ENCODE measurements at places on chromosomes 2 and 18. TPM values are rescaled to one million over a fixed set of nuclear protein-coding genes. Genes with fewer than 3 reads are reported as not detected.

Gene VWC2L
- not detected for total RNA-seq

Gene FKBP1B
- total RNA-seq, result 22.8 TPM

Gene ICA1L
- 1.8 TPM for total RNA-seq

Gene PCARE
- total RNA-seq, result not detected

GRCh38 chr2:160227293-160227915, 27.3 kb upstream of the ITGB6 start:
- DNase-seq, result no peak

- no peak for DNase-seq
Measured at GRCh38 chr2:72973566-72974435, 56.5 kb downstream of the EMX1 start.

- no peak for DNase-seq
Measured at GRCh38 chr18:21714474-21714873, 9.9 kb upstream of the ABHD3 start.

GRCh38 chr2:241562269-241562891, 3.8 kb downstream of the BOK start:
- no peak for DNase-seq

DNA sequence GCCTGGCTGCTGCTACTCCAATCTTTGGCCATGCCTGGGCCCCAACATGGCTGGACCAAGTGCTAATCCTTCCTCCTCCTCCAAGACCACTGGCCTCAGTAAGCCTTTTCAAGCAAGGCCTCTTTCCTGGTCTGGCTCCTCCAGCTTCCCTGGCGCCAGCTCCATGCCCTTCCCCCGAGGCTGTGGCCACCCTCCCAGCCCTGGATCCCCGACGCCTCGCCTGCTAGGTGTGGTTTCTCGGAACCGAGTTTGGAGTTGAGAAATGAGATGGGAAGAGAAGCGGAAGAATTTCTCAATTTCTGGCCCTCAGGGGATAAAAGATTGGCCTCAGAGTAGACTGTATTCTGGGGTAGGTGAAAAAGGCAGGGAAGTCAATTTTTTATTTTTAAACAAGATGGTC, 46.4 kb downstream of the ADCY3 start:
- no peak for DNase-seq

- no peak for DNase-seq
Measured at GRCh38 chr2:42999856-43000241, 207.5 kb upstream of the HAAO start.

DNA sequence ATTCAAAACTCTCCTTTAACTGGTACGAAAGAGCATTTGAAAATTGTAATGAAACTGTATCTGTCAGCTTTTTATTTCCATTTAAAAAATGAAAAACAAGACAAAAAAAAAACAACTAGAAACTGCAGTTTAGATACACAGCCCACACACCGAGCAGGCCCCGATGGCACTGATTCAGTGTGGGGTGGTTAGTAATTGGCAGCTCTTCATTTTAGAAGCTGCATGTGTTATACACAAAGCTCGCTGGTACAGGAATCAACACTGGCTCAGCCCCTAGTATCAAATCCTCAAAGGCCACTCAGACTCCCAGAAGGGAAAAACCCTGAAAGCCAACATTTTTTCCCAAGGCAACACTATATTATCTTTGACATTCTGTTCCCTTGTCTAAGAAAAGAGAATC, 30.5 kb upstream of the RMDN2 start:
- DNase-seq, result no peak

- DNase-seq, result no peak
Measured at GRCh38 chr2:166653185-166653813, 159.2 kb upstream of the SCN7A start.

Gene OSBPL6
- 5.4 TPM for total RNA-seq

Gene FSIP2
- 0.07 TPM for total RNA-seq

GRCh38 chr2:673615-674320, 3.4 kb downstream of the TMEM18 start:
- DNase-seq, result no peak

Gene RAB6D
- 0.07 TPM for total RNA-seq

Gene NYAP2
- not detected for total RNA-seq

Gene GRP
- total RNA-seq, result not detected

- no peak for DNase-seq
Measured at GRCh38 chr18:49016648-49017539, 66.1 kb upstream of the SMAD7 start.

- DNase-seq, result no peak
Measured at GRCh38 chr2:1594123-1594372, 150.3 kb downstream of the PXDN start.

DNA sequence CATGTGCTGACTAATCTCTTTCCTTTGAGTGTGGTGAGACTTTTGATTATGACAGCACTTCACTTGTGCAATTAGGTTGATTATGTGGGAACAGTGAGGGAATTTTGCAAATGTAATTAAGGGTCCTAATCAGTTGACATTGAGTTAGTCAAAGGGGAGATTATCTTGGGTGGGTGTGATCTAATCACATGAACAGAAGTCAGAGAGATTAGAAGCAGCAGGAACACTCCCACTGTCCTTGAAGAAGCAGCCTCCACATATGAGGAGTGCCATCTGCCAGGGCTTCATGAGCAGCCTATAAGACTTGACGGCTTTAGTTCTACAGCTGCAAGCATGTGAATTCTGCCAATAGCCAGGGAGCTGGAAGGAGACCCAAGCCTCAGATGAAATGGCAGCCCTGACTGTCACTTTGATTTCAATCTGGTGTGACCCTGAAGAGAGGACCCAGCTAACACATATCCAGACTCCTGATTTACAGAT, 89.4 kb upstream of the APCDD1 start:
- no peak for DNase-seq

- no peak for DNase-seq
Measured at GRCh38 chr2:8583400-8584173, 98.3 kb upstream of the ID2 start.

DNA sequence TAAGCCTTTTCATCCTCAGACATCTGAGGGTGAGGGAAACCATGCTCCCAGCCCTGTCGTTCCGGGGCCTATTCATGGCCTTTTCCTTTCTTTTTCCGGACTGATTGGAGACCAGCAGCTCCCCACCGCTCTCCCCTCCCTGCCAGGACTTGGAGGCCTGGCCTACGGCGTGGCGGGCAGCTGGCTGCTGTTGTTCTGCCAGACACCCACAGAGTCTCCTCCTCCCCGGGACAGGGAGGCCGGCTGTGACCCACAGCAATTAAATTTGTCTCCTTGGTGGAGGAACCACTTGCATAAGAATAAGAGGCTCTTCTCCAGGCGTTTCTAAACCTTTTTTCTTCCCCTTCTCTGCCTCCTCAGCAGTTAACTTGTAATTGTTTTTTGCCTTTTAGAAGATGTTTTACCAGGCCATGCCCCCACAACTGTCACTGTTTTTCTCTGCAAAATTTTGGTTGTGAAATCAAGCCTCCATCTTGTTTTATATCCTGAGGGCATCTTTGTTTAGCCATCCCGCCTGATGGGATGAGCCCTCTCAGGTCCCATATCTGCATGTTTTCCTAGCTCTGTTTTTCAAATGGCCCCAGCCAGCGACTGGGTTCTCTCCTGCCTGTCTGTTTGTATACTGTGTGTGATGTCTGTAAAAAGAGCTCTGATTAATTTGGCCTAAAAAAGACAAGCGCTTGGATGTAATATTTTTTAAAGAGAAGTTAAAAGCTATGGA, 1060.0 kb upstream of the DDX18 start:
- no peak for DNase-seq

GRCh38 chr2:19198381-19198780, 160.0 kb downstream of the OSR1 start:
- no peak for DNase-seq

Gene DNAH6
- total RNA-seq, result not detected

DNA sequence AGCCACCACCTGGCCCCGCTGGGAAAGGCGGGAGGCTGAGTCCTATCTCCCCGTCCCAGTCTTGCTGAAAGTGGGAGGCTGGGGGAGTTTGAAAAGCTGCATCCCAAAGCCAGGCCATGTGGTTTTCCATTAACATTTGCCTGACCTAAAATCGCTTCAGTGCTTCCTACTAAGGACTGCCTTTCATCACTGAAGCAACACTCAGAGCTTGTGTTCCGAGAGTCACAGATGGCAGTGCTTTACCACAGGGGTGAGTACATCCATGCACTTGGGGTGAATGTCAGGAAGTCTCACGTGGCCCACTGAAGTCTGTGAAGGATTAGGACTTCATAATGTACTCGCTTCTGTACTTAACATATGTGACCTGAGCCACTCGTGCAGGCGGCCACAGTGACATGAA, 43.3 kb downstream of the PXDN start:
- no peak for DNase-seq

DNA sequence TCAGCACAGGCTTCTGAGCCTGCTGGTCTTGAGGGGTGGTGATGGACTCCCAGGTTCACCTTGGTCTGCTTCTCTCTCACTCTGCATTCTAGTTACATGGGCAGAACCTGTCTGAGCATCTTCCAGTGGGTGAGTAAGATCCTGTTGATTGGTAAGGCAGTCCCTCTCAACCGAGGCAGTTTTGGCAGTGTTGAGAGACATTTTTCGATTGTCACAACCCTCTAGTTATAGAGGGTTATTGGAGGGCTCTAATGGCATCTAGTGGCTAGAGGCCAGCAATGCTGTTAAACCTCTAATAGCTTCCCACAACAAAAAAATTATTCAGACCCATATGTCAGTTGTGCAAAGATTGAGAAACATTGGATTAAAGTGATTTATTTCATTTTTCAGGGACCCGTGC, 9.3 kb upstream of the MGAT5 start:
- no peak for DNase-seq

Gene SALL3
- 1.1 TPM for total RNA-seq

DNA sequence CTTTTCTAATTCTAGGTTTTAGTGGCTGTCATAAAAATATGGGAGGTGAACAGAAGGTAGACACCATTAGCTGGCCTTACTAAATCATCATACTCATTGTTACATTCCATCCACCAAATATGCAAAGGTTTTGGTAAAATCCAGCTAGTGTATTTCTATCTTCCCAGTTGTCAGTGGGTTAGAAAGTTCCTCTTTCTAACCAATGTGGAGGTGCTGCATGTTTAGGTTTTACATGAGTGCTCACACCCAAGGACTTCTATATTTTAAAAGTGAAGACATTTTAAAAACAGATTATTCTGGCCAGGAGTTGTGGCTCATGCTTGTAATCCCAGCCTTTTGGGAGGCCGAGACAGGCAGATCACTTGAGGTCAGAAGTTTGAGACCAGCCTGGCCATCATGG, 5.9 kb downstream of the ALPP start:
- no peak for DNase-seq

GRCh38 chr2:219002395-219003266, 9.4 kb upstream of the CRYBA2 start:
- DNase-seq, result no peak

GRCh38 chr2:136482006-136482405, 283.3 kb upstream of the THSD7B start:
- DNase-seq, result no peak

DNA sequence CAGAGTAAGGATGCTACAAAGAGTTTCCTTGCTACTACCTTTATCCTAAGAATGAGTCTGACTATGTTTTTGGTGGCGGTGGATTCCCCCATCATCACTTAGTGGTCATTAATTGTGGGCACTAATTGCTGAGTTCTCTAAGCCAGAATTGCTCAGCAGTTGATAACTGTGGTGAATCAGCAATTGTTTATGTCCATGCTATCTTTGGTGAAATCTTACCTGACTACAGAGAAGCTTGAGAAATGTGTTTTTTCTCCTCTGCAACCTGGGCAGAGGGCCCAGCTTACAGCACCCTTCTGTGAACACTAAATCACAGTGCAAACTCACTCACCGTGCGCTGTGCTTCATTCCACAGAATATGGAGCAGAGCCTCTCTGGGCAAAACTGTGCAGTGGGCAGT, 683.6 kb downstream of the CNTNAP5 start:
- DNase-seq, result no peak

DNA sequence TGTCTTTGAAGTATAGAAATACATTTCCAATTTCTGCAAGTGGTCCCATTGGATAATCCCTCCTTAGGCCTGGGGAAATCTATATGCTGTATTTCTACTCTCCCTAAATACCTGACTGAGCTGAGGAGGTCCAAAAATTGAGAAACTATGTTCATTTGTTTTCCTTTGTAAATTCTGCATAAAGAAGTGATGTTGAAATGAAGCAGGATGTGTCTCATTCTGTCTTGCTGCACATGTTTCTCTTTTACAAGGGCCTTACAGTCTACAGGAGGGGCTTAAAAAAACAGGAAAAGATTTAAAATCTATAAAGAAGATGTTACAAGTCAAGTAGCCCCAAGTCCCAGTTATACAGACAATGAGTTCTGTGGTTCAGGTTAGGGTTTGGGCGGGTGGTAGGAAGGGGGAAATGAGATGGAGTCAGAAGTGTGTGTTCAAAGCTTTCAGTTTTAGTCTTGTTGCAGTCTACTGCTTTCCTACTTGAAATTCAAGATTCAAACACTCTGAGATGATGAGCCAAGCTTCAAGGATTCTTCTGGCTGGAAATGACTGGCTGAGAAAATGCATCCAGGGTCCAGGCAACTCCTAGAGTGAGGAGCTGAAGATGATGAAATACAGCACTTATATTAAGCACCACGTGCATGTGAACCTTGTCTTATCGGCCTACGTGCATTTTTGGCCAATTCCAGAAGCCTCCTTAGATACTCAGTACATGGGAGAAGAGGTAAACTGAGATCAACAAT, 146.3 kb upstream of the CELF4 start:
- DNase-seq, result no peak

DNA sequence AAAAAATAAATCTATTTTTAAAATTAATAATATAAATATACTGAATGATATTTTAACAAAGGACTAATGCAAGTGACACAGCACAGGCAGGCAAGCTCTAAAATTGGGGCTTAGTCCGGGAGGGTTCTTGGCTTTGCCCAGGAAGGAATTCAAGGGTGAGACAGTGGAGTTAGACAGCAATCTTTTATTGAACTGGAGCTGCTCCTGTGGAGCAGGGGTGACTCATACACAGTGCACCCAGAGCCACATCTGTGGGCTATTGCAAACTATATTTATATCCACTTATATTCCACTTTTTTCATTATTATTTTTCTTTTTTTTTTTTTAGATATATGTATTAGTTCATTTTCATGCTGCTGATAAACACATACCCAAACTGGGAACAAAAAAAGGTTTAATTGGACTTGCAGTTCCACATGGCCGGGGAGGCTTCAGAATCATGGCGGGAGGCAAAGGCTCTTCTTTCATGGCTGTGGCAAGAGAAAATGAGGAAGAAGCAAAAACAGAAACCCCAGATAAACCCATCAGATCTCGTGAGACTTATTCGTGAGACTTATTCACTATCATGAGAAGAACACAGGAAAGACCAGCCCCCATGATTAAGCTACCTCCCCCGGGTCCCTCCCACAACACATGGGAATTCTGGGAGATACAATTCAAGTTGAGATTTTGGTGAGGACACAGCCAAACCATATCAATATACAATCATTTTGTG, 437.1 kb downstream of the BCL11A start:
- no peak for DNase-seq

DNA sequence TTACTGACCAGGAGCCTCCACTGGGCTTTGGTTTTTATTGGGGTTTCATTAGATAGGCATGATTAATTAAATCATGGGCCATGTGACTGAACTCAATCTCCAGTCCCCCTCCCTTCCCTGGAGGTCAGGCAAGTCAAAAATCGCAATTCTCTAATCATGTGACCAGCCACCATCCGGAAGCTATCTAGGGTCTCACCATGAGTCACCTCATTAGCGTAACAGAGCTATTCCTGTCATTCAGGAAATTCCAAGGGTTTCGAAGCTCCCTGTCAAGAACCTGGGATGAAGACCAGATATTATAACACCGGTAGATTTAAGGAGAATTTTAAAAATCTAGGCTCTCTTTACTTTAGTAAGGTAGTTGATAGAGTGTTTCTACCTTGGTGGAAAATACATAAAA, 180.3 kb upstream of the TCF4 start:
- DNase-seq, result no peak
